Fibroblast of mammary gland (primary cell): ENCODE measurements at places on chromosomes 12 and 14.

DNA sequence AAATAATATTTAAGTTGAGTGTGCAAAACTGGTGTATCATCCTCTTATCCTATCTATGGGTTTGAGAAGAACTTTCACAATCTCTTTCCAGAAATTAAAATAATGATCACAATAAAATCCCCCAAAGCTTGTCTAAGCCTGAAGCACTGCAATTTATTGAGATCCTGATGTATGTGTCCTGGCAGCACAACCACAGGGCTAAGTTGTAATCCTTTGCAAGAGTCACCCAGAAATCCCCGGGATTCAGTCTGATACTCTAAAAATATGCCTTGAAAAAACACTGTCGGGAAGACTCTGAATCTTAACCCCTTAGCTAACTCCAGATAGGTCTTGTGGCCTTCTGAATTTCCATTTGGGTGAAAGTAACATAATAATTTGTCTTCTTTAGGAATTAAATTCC is 40.3 kb upstream of the STXBP6 start:
- DNase-seq: no peak

- no peak for DNase-seq
Measured at GRCh38 chr12:3355378-3355900, 135.6 kb upstream of the PRMT8 start.

DNA sequence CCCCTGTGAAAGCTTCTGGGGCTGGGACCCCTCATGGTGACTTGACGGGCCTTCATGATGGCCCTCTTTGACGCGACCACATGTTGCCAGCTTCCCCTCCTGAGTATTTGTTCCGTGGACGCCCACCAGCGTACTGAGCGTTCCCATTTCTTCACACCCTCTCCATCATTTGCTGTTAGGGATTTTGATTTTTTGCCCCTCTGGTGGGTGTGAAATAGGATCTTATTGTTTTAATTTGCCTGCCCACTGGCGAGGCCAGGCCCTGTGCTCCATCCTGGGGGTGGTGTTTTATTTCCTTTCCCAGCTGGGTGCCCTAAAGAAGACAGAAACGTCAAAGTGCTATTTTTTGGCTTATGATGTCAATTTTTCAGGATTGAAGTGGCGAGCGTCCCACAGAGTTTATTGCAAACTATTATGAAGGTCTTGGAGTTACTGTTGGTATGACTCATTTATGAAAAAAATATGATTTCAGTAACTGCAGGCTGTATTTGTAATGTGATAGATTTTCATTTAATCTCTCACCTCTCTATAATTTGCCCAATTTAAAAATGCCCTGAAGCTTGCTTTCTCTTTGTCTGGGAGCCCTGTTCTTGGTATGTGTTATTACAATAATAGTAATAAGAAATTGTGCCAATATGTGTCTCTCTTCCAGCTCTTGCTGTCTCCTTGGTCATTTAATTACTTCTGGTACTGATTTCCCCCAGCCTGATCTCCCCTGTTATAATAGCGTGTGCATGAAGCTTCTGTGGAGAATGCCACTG is 99.6 kb downstream of the SLC25A47 start:
- DNase-seq: peak; percentile 69

- DNase-seq: peak; percentile 81
Measured at GRCh38 chr12:118374909-118375308, 1.4 kb upstream of the SUDS3 start.

GRCh38 chr12:104482748-104483147 is 26.0 kb downstream of the CHST11 start:
- peak; percentile 34 for DNase-seq

DNA sequence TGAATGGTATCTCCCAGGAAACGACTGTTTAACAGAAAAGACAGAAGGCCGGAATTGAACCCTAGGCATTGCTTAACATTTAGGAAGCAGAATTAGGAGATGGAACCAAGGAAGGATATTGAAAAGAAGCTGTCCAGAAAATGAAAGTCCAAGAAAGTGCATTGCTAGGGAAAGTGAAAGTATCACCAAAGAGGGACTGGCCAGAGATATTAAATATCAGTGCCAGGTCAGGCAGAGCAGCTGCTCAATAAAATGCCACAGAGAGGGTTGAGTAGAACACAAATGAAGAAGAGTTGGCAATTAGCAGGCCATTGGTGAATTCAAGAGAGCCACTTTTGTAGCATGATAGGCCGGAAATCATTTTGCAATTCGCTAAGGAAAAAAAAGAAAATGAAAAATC is 101.6 kb downstream of the CFAP54 start:
- no peak for DNase-seq

DNA sequence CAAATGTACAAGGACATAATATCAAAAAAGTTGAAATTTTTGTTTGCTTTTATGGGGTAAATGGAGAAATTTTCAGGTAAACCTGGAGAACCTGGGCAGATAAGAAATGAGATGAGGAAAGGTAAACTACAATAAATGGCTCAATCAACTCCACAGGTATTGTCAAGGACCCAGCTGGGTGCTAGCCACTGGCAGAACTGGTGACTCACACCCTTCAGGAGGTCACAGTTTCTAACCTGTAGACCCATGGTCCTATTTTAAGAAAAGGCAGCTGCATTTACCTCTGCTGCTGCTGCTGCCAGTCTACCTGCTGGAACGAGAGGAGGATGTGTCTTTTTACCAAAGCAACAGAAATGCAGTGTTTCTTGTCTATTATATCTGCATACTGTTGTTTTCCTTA is 226.6 kb downstream of the ALG10B start:
- no peak for DNase-seq

DNA sequence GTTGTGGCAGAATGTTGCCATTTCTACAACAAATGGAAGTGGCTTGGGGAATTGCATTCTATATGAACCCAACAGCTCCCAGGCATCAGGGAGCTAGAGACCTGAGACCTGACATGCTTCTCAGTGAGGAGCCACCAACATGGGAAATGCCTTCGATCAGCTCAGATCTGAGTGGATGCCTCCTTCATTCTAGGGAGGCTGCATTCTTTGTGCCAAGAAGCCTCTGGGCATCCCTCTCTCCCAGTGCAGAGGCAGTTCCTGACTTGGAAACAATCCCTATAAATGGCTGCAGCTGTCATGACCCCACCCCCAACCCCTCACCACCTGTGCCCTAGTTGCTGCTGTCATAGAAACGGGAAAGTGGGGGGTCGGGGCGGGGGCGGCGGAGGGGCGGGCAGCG is 196.3 kb downstream of the PPM1H start:
- DNase-seq: no peak

GRCh38 chr12:80565271-80565670 is 121.2 kb downstream of the PTPRQ start:
- no peak for DNase-seq

- DNase-seq: peak; percentile 99
Measured at GRCh38 chr14:61470261-61470960, 149.0 kb downstream of the PRKCH start.

- DNase-seq: peak; percentile 92
Measured at GRCh38 chr14:77889971-77890442, 90.1 kb downstream of the ADCK1 start.

DNA sequence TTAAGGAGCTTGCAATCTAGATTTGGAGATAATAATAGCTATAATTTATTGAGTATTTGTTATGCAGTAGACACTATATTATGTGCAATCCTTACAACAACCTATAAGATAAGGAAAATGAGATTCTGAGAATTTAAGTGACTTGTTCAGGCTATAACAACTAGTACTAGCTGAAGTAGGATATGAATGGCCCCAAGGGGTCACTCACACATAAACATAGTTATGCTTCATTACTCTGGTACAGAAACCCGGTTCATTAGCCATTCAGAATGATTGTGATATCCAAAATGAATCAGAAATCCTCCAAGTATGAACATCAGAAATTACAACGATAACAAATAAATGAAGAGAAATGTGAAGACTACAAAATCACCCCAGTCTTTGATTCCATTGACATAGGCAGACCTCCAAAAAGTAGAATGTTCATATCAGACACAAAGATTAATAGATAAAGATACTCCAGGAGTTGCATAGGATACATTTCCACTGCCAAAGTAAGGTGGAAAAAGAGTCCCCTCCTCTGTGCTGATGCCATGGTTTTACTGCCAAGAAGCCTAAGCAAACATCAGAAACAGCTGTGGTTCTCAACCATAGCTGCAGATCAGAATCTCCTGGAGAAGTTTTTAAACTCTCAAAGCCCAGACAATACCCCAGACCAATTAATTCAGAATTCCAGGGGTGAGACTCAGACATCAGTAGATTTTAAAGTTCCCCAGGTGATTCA is 8.6 kb upstream of the NID2 start:
- DNase-seq: peak; percentile 36

DNA sequence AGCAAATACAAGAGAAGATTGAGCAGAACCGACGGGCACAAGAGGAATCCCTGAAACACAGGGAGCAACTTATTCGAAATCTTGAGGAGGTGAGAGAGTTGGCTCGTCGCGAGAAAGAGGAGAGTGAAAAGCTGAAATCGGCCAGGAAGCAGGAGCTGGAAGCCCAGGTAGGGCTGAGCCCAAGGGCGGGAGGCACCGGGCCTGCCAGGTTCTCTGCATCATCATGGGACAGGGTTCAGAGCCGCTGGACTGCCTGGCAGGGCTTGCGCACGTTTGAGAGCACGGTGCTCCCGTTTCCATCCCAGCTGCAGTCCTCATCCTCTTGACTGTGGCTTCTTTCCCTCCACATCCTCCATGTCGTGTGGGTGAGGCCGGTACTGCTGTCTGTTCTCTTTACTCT is 14.4 kb downstream of the TCHP start:
- no peak for DNase-seq

GRCh38 chr12:13595536-13596443 is 385.6 kb downstream of the GRIN2B start:
- DNase-seq: no peak

DNA sequence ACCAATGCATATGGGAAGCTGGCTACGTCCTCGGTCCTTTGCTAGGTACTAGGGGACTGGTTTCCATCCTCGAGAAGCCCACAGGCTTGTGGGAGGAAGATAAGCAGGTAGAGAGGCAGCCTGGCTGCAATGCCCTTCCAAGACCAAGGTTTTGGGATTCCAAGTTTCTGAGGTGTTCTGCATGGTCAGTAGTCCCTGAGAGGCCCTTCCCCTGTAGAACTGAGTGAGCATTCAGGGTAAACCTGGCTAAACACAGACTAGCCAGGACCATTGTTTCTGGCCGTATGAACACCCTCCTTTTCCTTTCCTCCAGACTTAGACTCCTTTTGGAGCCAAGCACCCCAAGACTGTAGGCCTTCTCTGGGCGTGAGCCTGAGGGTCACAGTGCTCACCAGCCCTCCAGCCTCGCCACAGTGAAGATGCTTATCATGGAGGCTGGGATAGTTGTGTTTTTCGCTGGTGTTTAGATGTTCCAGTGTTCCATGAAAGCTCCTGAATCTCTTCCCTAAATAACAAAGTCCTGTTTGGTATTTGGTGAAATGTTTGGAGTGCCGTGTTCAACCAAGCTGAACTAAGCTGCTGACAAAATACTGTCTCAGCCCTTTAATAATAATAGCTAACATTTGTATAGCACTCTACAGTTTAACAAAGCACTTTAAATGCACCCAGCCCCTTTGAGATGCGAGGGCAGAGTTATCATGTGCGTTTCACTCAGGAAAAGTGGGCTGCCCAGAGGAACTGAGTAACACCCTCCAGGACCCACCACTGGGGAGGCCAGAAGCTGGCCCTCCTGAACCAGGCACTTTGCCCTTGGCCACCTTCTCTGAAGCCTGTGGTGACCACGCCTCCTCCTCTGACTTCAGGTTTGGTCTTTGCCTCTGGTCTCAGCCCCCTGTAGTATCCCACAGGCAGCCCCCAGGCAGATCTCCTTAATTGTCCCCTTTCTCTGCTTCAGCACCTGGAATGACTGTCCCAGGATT is 284.5 kb downstream of the CACNA1C start:
- no peak for DNase-seq

GRCh38 chr14:97178781-97179180 is 381.6 kb downstream of the VRK1 start:
- DNase-seq: peak; percentile 67
